ENCODE measurements at places on chromosomes 12 and 14.

DNA sequence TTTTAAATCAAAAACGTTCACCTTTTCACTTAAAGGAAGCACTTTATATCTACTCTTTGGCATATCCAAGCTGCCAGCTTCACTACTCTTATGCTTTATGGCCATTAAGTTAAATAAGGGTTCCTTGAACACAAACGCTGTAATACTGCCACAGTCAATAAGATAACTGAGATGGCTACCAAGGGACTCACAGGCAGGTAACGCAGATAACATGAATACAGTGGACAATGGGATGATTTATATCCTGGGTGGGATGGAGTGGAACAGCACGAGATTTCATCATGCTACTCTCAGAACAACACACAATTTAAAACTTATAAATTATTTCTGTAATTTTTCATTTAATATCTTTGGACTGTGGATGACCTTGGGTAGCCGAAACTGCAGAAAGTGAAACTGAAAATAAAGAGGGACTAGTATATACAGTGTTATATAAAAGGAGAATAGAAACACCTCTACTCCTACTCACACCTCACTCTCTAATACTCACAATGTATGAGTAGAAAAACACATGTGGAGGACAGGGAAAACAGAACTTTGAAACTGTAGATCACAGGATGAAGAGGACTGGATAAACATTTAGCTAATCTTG lies 367.3 kb downstream of the C12orf50 start:
- no peak for DNase-seq

- no peak for DNase-seq
Measured at GRCh38 chr12:132523576-132524331, 33.8 kb downstream of the FBRSL1 start.

DNA sequence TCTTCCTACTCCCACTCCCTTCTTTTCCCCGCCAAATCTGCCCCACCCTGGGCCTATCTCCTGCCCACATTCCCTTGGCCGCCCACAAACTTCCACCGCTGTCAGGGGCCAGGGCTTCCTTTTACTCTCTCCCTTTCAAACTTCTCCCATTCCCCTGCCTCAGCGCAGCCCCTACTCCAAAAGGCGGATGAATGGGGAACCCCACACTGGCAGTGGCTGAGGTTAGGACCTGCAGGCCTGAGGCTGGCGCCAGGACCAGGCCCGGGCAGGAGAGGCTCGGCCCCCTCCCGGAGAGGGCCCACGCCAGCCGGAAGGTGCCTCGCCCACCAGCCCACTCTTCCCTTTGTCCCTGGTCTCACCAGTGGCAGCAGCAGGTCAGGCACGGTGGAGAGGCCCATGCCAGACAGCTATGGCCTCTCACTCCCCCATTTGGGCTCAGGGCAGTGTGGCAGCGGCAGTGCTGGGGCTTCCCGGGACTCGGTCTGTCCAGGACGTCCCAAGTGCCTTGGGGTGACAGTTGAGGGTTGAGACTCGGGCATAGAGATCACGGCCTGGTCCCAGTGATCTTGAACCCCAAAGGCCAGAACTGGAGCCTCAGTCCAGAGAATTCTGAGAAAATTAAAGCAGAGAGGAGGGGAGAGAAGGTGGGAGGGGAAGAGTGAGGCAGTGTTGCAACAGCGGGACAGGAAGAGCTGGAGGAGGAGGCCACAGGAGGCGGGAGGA lies at the start of gene TNFRSF1A:
Gene TNFRSF1A, minus strand, starts transcription at position 660 of the 723 bp plus-strand sequence. Its CDS starts 262 bp downstream, at position 398.
- no peak for DNase-seq

- DNase-seq = no peak
Measured at GRCh38 chr14:72104011-72104613, 171.9 kb downstream of the RGS6 start.

DNA sequence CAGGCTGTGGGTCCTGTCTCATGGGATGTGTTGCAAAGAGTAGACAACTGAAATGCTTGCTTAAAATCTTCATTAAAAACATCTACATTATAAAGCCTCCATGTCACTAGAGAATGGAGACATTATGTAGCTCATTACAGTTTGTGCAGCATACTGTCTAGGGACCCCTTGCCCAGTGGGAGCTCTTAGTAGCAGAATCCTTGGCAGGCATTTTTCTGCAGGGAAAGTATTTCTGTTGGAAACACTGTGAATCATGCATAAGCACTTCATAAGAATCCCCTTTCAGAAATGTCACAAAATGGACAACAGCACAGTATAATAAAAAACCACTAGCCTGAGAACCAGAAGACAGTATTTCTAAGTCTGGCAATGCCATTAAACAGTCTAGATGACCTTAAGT lies 174.3 kb downstream of the MGAT4C start:
- no peak for DNase-seq

DNA sequence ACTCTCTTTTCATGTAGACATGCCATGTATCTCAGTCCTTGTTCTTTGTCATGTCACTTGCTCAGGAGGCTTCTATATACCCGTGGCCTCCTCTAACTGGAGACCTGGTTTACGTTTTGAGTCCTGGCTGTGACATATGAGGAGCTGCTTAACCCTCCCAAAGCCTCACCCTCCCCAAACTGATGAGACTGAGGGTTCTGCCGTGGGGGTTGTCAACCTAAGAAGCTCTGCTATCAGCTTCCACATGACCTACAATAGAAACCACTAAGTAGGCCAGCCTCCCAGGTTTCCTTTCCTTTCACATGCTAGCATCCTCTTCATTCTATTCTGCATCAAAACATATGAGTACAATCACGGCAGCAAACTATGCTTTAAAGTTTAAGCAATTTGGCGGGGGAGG lies 76.8 kb upstream of the WSCD2 start:
- DNase-seq = no peak

GRCh38 chr12:820336-820735 lies 68.0 kb downstream of the WNK1 start:
- DNase-seq = no peak

GRCh38 chr14:20204721-20205120 lies 14.0 kb downstream of the OR11G2 start:
- DNase-seq = no peak

DNA sequence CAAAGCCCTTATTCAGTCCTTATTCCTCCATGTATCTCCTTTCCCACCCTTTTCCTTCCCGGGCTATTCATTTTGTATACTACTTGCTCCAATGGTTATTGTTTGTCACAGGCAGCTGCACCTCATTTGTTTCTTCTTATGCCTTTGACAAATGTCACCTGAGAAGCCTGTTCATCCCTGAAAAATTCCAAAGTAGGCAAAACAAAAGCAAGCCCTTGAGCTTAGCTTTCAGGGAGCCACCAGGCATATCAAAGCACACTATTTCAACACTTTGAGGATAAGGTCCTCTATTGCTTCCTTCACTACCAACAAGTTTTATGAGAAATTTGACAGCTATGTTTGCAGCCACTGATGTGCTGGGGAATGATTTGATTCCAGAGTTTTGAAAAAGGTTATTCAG lies 738.7 kb upstream of the LMO3 start:
- no peak for DNase-seq

DNA sequence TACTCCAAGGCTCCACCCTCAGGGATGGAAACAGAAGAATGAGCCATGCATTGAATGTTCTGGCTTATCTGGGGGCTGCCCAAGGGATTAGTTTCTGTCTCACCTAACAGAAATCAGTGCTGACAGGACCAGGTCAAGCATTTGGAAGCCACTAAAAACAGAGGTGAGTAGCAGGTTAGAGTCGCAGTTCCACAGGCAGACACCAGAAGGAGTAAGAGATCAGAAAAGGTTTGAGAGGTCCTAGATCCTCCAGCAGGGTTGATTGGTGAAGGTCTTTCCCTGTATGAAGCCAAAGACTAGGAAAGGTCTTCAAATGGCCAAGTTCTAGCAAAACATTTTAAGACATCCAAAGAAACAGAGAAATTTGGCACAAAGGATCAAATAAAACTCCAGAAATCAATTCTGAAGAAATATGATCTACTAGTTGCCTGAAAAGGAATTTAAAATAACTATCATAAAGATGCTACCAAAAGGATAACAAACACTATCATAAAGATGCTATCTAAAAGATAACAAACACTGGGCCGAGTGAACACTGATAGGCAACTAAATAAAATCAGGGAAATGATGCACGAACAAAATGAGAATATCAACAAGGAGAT lies 19.5 kb upstream of the TTC9 start:
- no peak for DNase-seq

GRCh38 chr14:38554026-38554425 lies 298.1 kb upstream of the CLEC14A start:
- no peak for DNase-seq

DNA sequence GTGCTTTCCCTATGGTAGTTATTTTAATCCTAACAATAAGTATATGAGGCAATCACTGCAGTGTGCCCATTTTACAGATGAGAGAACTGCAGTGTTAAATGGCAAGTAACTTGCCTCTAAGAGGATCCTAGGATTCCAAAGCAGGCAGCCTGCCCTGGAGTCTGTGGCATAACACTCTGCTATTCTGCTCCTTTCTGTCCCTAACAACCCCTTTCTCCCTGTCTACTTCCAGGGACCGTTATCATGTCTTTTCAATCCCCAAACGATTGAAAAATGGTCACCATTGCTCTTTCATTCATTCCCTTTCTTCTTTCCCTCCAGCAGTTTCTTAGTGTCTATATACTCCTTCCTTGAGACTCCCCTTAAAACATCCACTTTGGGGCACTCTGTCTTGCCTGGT lies 1.3 kb upstream of the ANO2 start:
- DNase-seq = no peak

DNA sequence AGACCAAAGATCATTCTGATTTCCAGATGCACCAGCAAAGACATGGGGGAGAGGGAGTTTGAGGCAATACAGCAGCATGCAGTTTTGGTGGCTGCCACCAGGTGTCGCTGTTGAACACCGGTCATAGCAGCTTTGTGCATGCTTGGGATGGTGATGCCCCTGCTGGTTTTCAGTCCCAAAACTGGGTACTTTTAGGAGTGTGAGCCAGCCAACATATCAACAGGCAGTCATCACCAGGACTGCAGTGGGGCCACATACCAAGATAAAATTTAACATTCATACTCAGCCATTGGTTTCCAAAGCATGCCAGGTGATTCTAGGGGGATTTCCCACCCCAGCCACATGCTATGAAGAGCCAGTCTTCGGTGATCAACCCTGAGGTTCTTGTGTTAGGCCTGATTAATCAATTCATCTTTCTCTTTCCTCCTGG lies 64.2 kb downstream of the PHETA1 start:
- DNase-seq = no peak

DNA sequence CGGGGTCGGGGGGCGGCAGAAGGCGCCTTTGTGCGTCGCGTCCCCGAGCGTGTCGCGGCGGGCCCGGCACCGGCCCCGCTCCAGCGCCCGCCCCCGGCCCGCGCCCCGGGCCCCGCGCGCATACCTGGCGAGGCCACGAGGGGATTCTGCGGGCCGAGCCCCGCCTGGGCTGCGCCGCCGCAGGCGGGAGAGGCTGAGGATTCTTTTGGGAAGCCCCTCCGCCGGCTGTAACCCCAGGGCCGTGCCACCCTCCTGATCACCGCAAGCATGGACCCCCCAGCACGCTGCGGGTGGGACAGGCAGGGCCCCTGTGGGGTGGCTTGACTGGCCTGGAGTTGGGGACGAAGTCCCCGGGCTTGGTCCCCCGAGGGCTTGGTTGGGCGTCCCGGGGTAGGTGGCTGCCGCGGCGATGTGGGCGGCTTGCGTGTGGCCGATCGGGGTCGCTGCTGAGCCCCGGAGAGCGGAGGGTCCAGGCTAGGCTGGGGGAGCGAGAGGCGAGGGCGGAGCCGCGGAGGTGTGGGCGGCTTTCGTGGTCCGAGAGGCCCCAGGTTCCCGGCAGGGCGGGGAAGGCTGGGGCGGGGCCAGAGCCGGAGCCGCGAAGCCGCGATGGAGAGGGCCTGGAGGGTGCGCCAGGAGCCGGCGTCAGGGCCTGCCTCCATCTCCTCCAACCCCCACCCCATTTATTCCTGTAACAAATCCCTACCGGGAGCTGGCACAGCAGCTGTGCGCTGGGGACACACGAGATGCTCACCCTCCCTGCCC lies 28.4 kb upstream of the GPR132 start:
- DNase-seq = no peak

GRCh38 chr14:82060219-82060618 lies 526.6 kb upstream of the SEL1L start:
- DNase-seq = no peak

- DNase-seq = no peak
Measured at GRCh38 chr14:85602345-85602744, 72.4 kb downstream of the FLRT2 start.

GRCh38 chr12:30323008-30323407 lies 372.7 kb downstream of the IPO8 start:
- no peak for DNase-seq

- DNase-seq = no peak
Measured at GRCh38 chr14:24475261-24475660, 32.7 kb upstream of the SDR39U1 start.

GRCh38 chr12:16417058-16417457 lies 69.6 kb downstream of the MGST1 start:
- no peak for DNase-seq

- no peak for DNase-seq
Measured at GRCh38 chr14:104404922-104405321, 174.6 kb upstream of the C14orf180 start.

GRCh38 chr12:12097891-12098690 lies 27.4 kb downstream of the BCL2L14 start:
- DNase-seq = no peak

GRCh38 chr14:100861188-100861936 lies 35.4 kb downstream of the MEG3 start:
- no peak for DNase-seq

DNA sequence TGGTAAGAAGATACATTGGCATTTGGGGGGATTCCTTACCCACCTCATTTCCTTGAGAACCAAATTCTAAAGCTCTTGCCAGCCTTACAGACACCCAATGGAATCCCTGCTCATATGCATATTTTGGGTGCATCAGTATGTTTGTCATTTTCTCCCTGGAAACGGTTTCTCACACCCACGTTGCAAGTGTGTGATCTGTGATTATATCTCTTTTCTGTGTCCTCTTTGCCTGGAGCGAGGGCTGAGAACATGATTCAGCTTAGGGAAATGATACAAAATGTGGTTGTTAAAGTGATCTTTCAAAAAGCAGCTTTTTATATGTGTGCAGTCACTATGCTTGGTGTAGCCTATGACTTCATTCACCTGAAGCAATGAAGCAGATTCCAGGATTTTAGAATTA lies 52.0 kb downstream of the KCNMB4 start:
- peak; percentile 2 for DNase-seq

DNA sequence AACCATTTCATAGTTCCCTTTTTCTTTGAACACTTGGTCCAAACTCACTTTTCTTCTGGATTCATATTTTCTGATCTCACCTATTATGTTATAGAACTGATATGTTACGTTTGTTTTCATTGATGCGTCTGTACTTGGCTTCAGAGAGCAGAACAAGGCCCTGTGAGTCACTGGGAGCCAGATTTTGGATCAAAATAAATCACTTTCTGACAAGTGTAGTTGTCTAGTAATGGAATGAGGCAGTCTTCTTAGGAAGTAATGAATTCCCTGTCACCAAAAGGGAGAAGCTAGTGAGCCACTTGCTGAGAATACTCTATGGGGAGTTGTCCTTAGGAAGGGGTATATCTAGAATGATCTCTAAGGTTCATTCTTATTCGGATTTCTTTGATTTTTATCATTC lies 10.2 kb downstream of the BICD1 start:
- DNase-seq = no peak
